ENCODE measurements at places on chromosomes 16 and 17.

DNA sequence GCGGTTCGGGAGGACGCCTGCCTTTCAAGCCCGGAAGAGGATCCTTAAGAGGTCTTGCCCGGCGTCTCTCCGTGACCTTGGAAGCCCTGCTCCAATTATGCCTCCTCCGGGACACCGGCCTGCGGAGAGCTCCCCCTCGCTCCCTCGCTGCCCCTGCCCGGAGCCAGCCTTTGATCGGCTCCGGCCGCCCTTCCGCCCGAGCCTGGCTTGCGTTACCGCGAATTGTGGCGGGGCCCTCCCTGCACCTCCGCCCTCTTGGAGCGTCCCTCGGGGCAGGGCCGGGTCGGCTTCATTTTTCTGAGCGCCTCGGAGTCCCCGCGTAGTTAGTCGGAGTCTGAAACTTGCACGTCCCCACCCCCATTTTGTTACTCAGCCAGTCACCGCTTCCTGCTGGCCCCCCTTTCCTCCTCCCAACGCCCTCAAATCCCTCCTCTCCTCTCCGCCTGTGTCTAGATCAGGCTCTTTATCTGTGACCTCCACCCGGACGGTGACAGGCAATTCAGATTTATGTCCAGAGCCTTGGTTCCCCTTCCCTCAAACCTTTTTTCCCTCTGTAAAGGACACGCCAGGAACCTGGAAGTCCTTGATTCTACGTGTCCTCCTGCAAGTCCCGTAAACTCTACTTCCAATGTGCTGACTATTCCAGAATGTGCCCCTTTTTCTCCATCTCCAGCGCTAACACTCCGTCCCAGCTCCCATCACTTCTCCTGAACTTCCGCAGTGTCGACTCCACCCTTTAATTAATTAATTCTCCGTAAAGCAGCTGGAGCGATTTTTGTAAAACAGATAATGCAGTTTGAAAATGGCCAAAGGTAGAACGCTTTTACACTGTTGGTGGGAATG, 569 bp upstream of the RABEP2 start:
- no peak for DNase-seq

GRCh38 chr16:49085686-49086085, 196.0 kb downstream of the CBLN1 start:
- no peak for DNase-seq

DNA sequence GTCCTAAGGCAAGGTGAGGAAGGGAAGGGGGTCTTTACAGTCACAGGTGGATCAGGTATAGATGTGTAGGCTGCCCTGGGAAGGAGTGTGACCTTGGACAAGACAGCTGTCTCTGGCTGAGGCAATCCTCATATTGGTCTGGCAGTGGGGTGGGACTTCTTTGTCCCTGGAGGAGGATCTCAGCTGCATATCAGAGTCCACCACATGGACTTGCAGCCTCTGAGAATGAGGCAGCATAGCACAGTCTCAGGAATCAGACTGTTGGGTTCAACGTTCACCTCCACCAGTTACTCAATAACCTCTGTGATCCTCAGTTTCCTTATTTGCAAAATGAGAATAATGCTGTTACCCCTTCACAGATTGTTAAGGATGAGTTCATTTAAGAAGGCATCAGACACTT, 33.4 kb downstream of the ACSM2A start:
- DNase-seq = no peak

- DNase-seq = no peak
Observed at GRCh38 chr17:17132746-17133145, 73.4 kb downstream of the PLD6 start.

- no peak for DNase-seq
Observed at GRCh38 chr17:73007407-73007806, 85.1 kb downstream of the SLC39A11 start.

DNA sequence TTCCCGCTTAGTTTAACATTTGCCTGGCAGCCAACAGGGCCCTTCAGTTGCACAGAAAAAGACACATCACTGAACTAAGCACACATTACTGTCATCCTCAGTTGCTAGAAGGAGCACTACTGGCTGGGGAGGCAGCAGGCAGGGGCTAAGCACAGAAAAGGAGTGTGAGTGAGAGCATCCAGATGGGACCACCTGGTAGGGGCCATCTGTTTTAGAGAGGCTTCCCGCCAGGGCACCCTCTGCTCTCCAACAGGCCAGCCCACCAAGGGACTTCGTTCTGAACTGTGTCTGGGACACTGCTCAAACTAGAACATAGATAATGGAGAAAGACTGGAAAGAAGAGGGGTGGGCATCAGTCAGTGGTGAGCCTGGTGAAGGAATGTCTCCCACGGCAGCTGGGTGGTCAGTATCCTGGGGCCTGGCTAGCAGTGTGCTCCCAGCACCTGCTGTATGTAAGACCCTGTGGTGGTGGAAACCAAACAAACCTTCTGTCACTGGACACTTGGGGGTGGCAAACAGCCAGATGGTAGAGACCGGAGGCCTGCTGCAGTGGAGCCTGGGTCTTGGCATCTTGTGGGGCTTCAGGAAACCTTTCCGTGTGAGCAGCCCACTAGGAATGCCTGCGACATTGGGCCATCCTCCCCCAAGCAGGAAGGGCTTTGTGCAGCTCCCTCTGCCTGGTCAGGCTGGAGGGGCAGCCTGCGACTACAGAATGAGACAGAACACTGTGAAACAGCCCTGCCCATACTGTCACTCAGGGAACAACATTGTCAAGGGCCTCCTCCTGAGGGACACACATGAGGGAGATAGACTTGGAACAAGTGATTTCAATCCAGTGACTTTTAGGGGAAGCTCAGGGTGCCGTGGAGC, 12.8 kb upstream of the RANGRF start:
- no peak for DNase-seq

DNA sequence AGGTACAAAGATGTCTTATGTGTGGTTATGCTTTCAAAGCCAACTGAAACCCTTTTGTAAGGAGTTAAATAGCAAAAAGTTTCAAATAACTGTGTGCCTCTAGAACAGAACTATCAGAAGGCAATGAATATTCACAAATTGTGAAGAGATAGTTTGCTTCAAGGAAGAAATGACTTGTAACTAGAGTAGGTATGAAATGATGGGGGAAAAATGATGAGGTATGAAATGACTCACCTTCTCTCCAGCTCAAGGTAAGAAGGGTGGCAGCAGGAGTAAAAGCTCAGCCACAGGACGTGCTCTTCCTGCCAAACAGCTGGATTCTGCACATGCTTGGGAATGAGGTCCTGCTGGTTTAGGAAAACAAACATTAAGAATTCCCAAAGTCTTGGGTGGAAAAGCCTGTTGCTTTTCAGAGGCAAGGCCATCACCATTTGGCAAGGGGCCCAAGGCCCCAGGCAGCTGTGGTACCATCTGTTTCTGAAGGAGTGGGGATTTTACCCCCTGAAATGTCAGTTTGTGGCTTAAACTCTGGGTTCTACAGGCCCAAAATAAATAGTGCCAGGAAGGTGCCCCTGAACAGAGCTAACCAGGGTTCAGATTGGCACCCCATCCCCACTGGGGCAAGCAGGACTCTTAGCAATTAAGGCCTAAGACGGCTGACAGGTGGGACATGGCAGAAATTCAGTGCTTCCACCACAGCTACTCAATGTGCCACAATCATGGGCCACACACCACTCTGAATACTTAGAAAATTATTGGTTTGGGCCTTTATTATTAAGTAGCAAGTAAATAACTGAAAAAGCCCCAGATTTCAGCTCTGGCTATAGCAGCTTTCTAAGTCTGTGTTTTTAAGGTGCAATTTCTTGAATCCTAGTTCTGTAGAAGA, 13.3 kb downstream of the HERPUD1 start:
- DNase-seq = no peak

DNA sequence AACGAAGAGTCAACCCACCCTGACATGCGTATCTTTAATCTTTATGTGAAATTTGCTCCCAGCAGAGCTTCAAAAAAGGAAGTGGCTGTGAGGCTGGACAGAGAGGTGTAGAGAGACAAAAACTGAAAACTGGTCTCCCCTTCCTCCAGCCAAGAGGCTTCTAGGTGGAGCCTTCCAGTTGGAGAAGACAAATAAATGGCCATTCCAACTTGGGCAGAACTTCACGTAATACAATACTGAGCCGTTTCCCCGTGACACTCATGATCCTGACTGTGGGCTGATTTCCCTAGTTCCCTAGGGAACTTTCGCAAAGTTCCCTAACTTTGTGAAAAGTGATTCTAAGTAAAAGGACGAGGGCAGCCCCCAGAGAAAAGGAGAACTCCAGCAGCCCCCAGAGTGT, 78.8 kb downstream of the ZFHX3 start:
- no peak for DNase-seq

GRCh38 chr17:73592079-73592415, 52.2 kb downstream of the SDK2 start:
- no peak for DNase-seq

DNA sequence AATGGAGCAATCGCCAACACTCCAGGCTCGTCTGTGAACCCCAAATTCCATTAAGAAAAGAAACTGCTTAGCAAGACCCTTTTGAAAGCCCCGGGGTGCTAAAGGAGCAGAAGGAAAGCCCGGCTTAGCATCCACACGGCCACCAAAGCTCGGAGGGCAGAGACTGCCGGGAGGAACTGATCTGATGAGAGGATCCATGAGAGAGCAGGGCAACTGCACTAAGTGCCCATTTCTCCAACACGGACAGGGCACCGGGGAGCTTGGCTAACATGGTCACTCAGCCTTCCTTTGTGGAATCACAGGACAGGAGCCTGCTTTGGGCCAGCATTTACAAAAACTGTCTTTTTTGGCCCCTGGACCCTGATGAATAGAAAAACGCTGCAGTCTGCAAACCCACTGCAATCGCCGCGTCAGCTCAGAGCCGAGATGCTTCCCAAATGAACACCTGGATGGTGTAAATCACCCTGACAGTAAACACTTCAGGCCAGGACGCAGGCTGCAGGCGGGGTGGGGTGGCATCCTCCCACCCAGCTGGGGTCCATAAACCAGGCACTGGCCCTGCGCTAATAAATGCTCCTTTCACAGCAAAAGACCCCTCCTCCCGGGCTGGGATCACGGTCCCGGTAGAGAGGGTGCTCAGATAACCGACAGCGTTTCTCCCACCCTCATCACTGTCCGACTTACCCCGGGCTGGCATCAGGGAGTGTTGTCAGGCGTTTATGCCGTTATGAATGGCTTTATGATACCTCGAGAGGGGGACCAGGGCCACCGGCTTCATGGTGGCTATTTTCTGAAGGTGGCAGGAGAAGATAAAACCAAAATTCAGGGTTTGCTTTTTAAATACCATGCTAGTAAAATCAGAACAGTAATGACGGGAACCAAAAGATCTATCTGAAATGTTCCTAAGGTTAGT, 299.5 kb downstream of the IRF8 start:
- DNase-seq = no peak

DNA sequence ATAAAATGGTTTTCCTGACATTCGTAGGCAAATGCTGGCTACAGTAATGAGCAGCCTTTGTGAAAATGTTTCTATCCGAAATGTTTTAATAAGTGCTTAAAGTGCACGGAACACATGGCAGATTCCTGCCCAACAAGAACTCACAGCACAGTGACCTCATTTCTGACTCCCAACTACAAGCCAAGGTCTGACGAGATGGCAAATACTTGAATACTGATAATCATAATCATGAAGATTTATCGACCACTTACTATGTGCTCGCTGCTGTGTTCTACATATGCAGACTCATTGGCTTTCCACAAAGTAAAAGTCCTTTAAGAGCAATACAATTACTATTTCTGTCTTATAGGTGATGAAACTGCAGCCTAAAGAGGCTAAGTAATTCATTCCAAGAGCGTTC, 238.1 kb upstream of the CDH5 start:
- DNase-seq = no peak

- no peak for DNase-seq
Observed at GRCh38 chr17:65586899-65587298, 25.5 kb upstream of the AXIN2 start.

- no peak for DNase-seq
Observed at GRCh38 chr16:68798398-68798797, 44.9 kb upstream of the TANGO6 start.

- no peak for DNase-seq
Observed at GRCh38 chr17:36124879-36125824, 21.5 kb downstream of the CCL4 start.

- no peak for DNase-seq
Observed at GRCh38 chr17:41578971-41579370, 7.1 kb upstream of the KRT9 start.
